ENCODE measurements at places on chromosomes 1 and 21.

DNA sequence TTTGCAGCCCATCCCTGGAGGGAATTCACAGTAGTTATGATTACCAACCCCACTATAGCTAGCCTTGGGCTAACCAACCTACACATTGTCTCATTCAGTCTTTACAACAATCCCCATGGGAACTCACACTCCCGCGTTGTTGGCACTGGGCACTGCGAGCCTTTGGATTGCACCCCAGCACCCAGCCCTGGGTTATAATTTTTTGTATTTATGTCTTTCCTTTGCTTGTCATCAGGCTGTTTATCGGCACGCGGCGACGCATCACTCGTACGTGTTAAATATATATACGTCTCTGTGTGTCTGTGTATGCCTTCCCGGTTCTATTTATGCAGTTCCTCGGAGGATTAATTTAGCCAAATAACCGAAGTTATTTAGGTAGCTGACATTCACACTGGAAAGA is 47.2 kb upstream of the IGSF21 start:
- no peak for DNase-seq

DNA sequence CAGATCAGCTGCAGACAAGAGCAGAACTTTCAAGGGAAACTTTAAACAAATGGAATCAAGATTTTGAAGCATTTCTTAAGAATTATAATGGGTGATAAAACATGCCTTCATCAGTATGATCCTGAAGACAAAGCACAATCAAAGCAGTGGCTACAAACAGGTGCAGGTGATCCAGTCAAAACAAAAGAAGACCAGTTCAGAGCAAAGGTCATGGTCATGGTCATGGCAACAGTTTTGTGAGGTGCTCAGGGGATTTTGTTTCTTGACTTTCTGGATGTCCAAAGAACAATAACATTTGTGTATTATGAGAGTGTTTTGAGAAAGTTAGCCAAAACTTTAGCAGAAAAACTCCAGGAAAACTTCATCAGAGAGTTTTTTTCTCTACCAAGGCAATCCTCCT is 681.7 kb upstream of the PTBP2 start:
- DNase-seq = no peak

DNA sequence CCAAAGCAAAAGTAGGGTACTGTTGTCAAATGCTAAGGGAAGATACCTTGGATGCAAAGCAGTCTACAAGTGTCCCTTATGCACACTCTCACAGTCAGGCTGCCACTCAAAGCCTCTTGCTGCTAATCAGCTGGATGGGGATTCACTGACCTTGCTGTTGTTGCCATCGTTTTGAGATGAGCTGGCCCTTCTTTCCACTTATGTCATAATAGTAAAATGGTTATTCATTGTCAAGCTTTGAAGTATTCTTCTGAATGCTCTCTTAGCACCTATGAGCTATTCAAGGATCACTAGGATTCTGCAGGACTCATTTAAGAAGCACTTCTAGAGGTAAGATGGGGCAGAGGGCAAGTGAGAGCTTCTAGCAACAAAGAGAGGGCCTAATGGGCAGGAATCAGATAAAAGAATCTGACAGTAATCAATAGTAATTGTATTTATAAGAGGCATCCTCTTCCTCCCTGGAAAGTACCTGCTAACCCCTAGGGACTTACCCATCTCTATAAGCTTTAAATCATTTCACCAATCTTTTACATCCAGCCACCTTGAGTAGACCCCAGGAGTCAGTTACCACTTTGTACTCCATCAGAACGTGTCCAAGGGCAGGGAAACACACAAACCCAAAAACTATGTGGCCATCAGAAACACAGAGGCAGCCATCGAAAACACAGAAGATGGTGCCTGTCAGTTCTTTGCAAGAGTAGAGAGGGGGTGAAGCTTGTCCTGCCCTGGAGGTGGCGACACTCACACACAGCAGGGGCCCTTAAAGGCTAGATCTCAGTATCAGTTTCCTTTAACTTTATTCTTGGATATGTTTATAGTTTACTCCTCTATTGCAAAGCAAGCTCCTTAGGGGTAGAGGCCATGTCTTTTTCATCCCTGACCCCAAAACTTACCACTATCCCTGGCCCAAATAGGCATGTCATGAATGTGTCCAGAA is 103.7 kb upstream of the NFIA start:
- DNase-seq = peak; percentile 57

DNA sequence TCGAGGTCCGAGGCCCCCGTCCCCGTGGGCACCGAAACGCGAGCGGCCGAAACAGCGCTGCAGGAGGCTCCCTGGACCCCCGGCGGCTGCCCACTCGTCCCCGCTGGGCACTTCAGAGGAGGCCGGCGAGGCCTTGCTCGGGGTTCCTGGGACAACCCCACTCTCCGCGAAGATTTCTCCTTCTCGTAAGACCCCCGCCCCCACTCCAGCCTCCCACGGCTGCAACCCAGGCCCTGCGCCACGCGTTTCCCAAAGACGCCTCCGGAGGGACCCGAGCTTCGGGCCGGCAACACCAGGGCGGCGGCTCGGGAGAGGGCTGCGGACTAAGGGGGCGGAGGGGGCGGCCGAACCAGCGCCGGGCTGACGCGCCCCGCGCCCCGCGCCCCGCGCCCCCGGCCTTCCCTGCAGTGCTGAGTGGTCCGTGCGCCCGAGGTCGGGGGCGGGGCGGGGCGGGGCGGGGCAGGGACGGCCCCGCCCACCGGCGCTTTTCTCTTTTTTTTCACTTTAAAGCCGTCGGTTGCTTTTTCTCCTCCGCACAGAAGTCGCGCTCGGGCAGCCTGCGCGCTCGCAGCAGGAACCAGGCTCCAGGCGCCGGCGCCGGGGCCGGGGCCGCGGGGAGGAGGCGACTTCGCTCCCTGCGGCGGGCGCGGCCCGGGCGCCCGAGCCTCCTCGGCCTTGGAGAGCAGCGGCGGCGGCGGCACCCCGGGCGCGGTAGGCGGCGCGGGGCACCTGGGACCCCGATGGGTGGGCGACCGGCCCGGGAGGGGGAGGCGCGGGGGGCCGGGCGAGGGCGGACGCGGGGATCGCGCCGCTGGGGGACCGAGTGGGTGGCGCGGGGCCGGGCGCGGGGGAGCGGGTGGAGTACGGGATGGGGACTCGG is at the start of gene SPSB1:
Gene SPSB1 (plus strand): TSS at position 534 of the 880 bp plus-strand sequence. CDS start 62,998 bp downstream, outside the sequence.
- peak; percentile 87 for DNase-seq

- no peak for DNase-seq
Observed at GRCh38 chr1:31373897-31374486, 1.1 kb upstream of the FABP3 start.

Data from fibroblast of upper back skin (primary cell).